Activated CD8-positive, alpha-beta memory T cell treated with anti-CD3 and anti-CD28 coated beads, Interleukin-2, amount 50 U/mL, for 4 hours (primary cell): ENCODE measurements at places on chromosomes 5 and 9.

- no peak for DNase-seq
Measured at GRCh38 chr5:17838469-17838868, 204.2 kb downstream of the TAF11L14 start.

DNA sequence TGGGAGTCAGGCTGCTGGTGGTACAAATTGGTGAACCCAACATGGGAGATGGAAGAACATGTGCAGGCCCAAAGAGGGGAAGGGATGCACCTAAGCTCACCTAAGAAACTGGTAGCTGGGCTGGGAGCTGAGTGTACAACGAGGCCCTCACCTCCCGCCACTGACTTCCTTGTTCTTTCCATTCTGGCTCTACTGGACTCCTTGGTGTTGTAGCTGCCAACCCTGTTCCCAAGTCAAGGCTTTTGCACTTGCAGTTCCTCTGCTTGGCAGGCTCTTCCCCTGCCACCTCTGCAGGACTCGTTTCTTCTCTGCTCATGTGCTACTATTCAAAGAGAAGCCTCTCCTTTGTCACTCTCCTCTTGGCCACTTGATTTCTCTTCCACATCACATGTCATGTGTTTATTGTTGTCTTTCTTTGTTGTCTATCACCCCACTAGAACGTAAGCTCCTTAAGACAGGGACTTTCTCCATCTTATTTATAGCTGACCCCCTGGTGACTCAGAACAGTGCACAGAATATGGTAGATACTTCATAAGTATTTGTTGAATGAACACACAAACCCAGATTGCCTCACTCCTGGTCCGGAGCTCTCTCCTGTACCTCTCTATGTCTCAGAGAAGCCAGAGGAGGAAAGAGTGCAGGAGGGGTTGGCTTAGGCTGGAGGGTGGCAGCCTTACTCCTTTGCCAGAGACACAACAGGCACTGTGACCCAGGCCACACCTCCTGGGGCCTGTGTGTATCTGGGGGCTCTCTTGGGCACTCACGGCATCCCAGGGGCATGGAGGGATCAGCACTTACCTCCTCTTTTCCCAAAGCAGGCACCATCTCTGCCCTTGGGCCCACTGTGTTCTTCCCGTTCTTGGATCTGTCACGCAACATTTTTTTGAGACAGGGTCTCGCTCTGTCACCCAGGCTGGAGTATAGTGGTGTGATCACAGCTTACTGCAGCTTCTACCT, 5.2 kb upstream of the SPINK4 start:
- DNase-seq, result no peak

DNA sequence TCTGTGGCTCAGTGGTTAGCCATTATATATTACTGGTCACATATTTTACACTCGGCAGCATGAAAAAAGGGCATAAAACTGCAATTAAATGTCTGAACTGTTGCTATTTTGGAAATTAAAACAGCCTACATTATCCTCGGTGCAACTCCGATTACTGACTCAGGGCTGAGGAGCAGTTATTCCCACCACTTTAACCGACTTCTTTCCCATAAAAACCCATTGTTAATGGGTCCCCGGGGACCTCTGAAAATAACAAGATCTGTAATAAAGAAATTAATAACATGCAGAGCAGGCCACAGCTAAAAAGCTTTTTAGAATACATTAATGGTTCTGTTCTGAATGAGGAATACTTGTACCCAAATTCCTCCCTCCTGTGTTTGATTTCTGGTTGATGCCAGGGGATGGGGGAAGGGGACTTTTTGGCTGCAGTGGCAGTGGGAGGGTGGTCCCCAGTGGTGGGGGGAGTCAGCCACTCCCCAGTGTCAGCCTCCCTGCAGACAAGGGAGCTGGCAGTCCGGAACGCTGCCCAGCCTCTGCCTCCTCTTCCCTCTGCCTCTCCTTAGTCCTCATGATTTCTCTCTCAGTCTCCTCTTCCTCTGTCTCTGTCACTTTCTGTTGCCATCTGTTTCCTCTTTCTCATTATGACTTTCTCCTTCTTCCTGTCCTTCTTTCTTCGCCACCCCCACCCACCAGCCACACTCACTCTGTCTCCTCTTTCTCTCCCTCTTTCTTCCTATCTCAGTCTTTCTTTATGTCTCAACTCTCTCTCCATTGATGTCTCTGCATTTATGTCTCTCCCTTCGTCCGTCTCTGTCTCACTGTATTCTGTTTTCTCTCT, 59.0 kb upstream of the ZBTB43 start:
- DNase-seq, result no peak

- DNase-seq, result no peak
Measured at GRCh38 chr5:35483780-35484179, 133.9 kb upstream of the SPEF2 start.

DNA sequence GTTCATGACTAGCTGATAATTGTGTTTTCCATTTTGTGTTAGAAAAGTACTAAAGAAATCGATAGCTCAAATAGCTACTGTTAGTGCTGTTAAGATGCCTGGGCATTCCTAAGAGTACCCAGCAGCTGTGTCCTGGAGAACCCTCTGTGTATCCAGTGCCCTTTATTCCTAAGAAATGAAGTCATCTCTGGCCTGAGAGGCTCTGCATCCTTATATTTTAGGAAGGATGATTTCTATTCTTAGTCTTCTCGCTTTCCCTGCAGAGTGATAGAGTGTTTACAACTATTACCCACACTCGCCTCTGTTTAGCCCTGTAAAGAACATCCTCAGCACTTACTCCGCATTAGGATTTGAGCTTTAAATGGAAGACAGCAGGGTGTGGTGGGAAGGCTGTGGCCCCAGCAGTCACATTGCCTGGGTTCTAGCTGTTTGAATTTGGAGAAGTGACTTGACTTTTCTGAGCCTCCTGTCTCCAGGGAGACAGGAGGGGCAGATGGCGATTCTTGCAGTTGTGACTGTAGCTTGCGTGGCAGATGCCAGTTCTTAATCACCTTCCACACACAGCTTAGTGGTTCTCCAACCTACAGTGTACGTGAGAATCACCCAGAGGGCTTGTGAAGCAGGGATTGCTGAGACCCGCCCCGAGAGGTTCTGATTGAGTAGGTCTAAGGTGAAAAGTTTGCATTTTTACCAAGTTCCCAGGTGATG, 177.2 kb upstream of the PITX1 start:
- DNase-seq, result no peak

- DNase-seq, result no peak
Measured at GRCh38 chr9:131732061-131732526, 7.8 kb downstream of the RAPGEF1 start.

DNA sequence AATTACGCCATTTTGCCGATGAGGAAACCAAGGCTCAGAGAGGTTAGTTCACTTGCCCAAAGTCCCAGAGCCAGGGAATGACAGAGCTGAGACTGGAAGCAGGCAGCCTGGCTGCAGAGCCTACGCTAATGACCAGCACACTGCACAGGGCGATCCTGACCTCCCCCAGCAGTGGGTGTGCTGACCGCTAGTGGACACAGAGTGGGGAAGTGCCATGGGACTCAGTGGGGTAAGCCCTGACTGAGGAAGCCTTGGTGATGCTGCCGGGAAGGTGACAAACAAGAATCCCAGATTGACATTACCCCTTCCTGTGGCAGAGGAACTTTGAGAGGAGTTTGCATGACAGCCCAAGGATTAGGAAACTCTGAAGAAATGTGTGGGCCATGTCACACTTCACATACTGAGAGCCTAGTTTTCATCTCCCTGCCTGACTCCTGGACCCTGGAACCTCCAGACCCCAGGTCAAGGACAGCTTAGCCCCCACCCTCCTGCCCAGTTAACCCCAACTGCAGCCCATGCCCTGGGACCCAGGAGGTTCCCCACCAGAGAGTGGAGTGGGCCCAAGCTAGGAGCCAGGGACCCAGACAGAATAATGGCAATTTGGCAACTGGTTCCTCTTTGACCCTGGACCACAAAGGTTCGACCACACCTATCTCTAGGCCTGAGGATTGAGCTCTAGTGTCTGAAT, 19.7 kb upstream of the CSF1R start:
- no peak for DNase-seq

GRCh38 chr5:58085800-58086199, 374.1 kb downstream of the PLK2 start:
- DNase-seq, result no peak

GRCh38 chr5:75049456-75050351, 2.7 kb downstream of the GCNT4 start:
- DNase-seq, result peak; percentile 62

GRCh38 chr5:178683783-178684182, 46.7 kb downstream of the ZNF354A start:
- no peak for DNase-seq

DNA sequence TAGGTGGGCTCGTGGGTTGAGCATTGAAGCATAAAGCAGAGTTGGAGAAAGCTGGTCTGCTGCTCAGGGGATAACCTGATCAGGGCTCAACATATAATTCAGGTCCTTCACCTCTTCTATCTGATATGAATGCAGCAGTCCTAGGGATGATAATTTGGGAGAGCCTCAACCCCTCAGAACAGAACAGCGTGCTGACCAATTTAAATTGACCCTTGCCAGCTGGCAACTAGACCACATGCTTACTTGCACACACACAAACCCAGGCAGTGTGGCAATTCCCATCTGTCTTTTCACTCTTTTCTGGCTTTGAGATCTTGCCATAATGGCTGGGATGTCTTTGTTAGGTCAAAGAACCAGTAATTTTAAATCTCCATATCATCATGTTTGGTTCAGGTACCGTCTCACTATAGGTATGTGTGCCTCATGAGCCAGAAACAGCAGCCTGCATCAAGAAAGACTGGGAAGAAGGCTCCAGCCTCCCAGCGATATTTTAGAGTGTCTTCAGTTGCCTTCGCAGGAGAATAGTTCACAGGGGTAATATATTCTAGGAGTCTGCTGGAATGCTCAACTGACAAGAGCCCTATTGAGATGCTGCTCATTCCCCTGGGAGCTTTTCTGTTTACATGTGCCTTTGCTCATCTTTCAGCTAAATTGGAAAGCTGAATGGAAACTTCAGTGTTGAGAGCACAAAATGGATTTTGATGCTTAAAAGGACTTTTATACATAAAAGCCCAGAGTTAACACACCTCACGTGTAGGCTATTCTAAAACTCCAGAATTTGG, 497.6 kb downstream of the RASEF start:
- no peak for DNase-seq

- no peak for DNase-seq
Measured at GRCh38 chr5:129377504-129377903, 82.6 kb upstream of the ADAMTS19 start.

DNA sequence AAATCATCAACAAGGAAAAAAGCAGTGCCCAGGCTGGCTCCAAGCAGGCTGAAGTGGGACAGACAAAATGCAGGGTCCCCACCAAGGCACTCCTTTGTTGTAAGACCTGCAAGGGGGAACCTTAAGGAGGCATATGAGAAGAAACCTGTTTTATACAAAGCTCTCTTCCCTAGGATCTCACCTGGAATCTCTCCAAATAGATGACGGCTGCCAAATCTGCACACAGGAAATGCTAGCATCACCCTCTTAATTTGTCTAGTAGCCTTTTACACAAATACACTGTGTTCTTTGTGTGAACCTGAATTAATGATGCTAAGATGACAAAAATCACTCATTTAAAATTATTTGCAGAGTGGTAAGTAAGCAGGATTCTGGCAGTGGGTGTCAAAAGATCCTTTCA, 280.2 kb downstream of the SPOCK1 start:
- no peak for DNase-seq

DNA sequence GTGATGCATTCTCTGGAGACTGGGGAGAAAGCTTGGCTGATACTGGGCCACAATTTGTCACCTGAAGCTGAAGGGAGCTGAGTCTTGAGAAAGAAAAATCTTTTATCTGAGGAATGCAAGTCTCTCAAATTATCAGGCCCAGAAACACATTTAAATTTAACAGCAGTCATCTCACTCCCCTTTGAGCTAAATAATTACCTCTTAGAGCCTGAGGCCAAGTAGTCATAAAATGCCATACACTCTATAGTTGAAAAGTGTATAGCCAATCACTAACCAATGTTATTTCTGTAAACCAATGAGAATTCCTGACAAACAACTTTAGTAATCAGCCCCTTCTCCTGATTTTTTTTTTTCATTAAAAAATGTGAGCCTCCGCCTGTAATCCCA, 32.7 kb upstream of the DAPK1 start:
- no peak for DNase-seq

DNA sequence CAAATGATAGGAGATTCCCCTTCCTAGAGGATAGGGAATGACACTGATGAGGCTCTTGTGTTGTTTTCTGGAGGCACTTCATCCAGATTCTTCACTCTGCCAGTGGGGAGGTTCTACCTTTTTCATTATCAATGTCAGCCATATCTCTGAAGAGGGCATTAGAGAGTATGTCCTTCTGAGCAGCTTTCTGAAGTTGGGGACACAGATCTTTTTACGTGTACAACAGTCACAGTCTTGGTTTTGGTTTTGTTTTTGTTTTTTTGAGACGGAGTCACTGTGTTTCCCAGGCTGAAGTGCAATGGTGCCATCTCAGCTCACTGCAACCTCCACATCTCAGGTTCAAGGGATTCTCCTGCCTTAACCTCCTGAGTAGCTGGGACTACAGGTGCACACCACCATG, 22.6 kb downstream of the CENPH start:
- DNase-seq, result no peak

- no peak for DNase-seq
Measured at GRCh38 chr5:36418152-36418979, 116.7 kb upstream of the RANBP3L start.

DNA sequence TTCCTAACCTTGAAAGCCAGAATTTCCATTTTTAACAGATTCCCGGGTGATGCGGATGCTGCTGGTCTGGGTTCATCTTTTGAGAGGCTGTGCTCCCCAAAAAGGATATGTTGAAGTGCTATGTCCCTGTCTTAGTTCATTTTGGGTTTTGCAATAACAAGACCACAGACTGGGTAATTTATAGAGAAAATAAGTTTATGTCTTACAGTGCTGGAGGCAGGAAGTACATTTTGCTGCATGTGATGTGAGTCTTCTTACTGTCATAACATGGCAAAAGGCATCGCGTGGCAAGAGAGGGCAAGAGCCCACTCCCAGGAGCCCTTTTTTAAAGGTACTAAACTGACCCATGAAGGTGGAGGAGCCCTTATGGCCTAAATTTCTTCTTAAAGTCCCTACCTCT, 114.1 kb downstream of the DAPK1 start:
- no peak for DNase-seq
